ENCODE measurements at places on chromosomes 7 and 10.

DNA sequence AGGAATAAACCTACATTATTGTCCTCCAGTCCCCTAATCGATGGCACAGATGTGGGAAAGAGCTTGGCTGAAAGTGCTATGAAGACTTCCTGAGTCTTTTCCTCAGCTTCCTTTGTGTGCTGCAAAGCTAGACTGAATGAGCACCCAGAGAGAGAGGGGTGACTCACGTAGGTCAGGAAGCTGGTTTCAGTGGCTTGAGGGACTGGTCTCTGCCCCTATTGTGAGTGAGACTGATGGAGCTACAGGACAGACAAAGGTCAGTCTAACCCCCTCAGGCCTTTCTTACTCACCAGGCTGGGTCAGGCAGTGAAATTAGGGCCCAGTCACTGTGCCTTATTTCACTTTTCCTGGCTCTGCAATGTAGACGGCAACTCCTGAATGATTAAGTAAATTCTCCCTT is 171.1 kb upstream of the GRB10 start:
- no peak for DNase-seq

DNA sequence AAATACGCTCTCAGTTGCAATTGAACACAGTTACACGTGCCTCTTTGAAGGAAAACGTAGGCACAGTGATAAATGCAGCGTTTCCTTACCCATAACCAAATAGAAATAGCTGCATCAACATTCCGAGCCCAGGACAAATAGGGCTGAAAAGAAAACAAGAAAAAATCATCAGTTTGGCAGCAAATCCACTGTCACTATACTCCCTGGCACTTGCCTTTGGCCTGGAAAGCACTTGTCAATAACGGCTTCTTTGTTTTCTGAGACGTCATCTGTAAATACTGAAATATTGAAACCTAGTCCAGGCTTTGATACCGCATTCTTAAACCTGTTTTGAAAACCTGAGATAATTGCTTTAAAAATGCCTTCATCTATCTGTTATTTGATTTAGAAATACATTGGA is 167.2 kb upstream of the AKR1E2 start:
- DNase-seq: no peak

DNA sequence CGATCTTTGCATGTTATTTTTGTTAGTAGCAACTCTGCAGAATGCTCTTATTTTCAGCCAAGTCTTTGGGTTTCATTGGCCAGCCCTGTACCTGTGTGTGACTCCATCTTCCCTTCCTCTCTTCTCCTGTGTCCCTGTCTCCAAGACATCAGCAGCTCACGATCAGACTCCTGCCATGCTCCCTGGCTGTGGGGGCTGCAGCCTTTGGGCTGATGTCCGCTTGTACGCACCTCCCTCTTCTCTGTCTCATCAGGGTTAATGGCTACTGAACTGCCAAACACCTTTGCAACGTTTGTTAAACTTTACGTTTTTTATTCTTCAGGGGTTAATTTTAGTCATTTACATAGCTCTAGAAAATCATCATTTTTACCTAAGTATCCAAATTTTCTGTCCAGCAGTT is 103.5 kb upstream of the RET start:
- DNase-seq: no peak

- no peak for DNase-seq
Observed at GRCh38 chr10:114391599-114391998, 12.7 kb downstream of the AFAP1L2 start.

DNA sequence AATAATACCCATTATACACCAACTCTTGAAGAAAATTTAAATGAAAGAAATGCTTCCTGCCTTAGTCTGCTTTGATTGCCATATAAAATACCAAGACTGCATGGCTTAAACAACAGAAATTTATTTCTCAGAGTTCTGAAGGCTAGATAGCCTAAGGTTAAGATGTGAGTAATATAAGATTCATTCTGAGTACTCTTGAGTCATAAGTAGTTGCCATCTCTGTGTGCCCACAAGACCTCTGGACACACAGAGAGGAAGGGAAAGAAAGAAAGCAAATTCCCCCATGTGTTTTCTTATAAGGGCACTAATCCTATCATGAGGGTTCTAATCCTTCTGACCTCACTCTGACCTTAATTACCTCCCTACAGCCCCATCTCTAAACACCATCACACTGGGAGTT is 201.2 kb downstream of the PTN start:
- no peak for DNase-seq

DNA sequence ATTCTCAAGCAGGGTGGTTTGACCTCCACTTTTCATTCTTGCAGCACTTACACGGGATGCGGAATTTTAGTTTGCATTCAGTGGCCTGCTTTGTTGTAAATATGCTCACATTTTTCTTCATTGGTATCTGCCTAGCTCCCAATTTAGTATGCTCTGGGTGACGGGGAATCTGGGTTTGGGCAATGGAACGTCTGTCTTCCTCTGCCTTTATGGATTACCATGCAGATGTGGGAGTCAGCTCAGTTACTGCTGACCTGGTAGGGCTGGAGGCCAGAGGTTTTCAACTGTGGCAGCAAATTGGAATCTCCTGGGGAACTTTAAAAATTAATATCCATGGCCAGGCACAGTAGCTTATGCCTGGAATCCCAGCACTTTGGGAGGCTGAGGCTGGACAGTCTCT is 161.6 kb downstream of the CAMK1D start:
- DNase-seq: no peak

DNA sequence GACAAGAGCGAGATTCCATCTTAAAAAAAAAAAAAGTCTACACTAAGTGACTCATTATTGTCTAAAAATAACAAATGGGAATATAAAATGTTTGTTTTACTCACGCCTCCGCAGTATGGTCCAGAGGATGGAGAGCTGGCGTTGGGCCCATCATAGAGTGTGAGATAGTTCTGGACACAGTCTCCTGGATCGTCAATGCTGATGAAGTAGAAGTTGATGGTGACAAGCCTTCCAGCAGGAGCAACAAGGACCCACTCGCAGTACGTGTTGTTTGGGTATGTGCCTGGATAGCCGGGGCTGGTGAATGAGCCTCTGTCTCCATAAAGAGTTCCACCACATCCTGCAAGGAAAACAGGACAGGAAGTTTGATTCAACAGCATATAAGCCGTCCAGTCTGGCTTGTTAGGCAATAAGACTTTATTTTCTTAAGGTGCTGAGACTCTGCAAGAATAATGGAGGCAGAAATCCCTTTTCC is 11.5 kb upstream of the RSU1 start:
- DNase-seq: no peak
